Activated CD8-positive, alpha-beta memory T cell treated with anti-CD3 and anti-CD28 coated beads, Interleukin-2, amount 50 U/mL, for 4 hours (primary cell): ENCODE measurements at places on chromosomes 4 and X.

GRCh38 chr4:71417150-71417549 lies 78.3 kb downstream of the SLC4A4 start:
- no peak for DNase-seq

DNA sequence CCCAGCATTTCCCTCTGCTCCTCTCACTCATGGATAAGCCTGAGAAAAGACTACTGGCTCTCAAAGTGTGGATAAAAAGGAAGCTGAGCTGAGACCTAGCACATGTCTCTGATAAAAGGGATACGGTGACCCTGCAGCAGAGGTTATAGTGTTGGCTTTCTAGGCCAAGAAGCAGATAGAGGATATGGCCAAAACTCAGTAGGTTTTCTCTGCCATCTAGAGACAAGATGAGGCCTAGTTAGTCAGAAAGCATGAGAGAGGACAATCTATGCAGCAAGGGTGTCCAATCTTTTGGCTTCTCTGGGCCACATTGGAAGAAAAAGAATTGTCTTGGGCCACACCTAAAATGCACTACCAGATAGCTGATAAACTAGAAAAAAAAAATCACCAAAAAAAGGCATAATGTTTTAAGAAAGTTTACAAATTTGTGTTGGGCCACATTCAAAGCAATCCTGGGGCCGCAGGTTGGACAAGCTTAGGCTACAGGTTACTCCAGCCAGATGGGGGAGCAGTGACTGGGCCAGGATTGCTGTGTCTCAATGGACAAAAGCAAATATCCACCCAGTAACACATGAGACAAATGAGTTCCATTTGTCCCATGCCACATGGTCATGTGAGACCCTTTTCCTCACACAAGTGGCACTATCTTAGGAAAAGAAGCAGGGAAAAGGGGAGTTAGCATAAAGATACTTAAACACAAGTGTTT lies 411.4 kb downstream of the INPP4B start:
- no peak for DNase-seq

DNA sequence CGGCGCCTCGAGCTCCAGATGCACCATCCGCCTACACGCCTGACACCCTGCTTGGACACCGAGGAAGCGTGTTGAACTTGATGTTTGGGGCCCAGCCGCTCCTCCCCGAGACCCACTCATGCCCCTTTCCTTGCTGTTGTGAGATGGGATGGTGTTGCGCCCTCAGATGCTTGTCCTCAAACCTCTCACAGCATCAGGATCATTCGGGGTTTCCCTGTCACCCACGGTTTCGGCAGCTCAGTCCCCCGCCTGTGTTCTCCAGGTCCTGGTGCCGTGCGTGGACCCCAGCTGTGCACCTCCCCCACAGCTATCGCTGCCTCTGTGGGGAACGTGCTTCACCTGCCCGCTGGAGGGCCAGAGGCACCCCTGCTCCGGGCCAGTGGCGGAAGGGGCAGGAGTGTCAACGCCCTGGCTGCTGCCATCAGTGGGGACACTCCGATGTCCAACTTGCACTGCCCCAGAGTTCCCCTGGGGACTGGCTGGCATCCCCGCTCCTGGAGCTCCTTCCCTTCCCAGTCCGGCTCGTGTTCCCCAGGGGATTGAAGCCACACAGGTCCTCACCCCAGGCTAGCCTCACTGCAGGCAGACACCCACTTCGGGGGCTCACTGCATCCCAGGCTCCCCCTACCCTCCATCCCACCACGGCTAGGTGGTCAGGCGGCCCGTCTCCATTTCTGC lies 82.3 kb upstream of the ADRA2C start:
- no peak for DNase-seq

DNA sequence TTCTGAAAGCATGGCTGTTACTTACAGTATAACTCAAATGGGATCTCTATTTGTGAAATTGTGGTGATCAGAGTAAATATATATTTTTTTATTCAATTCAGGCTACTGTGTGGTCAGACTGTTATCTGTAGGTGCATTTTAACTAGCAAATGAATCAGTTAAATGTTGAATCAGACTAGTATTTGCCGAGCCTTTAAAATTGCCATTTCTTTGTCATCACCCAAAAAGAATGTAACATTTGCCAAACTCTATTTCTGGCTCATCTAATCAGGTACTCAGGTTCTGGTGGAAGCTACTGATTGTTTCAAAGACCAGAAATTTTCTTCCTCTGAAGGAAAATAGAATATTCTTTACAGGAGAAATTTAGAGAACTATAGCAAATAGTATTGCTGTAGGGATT lies 1.8 kb upstream of the NAA15 start:
- no peak for DNase-seq

DNA sequence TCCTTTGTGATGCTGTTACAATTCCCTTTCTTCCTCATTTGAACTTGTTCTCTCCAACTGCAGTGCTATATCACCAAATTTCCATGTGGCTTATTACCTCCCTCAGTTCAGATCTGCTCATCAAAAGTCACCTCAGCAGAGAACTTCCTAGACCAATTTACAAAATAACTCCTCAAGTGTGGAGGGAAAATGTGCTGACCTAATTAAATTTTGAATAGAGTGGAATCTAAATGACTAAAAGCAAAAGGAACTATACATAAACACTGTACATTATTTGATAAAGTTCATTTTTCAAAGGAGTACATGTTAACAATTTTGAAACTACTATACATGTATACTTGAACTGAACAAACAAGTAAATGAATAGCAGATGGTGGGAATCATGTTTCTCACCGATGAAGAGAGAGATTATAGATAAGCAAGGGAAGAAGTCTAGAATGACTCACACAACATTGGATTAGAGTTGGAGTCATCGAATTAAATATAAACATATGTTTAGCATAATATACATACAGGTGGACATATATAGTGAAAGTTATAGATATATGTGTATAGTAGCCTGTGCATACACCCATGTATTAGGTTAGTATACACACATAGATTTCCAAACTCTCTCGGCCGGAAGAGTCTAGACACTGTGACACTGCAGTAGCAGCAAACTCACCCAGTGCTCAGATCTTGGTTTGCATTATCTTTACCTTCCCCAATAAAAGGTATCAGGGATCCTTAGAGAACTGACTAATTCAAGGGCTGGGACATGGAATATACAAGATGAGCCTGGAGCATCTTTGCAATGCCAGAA lies 318.7 kb downstream of the PCDH18 start:
- DNase-seq, result no peak

GRCh38 chrX:34560180-34560579 lies 96.9 kb downstream of the TMEM47 start:
- DNase-seq, result no peak

- no peak for DNase-seq
Measured at GRCh38 chrX:103556963-103557612, 28.2 kb upstream of the TCEAL4 start.

- DNase-seq, result no peak
Measured at GRCh38 chr4:111671756-111672155, 473.5 kb upstream of the FAM241A start.

GRCh38 chrX:129939986-129940385 lies 34.0 kb downstream of the UTP14A start:
- DNase-seq, result no peak
